ENCODE measurements at places on chromosomes 7 and 10.

DNA sequence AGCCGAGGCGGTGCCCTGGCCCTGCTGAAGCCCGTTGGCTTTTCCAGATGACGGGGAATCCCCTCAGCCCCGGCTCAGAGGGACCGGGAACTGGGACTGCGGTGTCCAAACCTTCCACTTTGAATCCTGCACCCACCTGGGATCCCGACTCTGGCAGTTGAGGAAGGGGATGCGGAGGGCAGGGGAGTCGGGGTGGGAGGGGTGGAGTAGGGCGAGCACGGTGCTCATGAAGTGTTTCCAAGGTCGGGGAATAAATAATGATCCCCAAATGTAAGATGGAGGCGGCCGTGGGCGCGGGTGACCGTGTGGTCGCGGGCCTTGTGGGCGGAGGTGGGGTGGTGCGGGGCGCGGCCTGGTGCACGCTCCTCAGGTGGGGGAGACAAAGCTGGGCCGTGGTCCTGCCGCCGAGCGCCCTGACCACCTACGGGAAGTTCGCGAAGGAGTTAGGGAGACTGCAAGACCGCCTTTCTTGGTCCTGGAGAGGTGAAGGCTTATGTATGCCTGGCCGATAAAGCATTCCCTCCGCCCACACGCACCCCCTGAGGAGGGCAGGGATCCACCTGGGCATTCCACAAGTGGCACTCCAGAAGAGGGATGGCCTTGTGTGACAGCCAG, 1.4 kb downstream of the MTURN start:
- DNase-seq = no peak

DNA sequence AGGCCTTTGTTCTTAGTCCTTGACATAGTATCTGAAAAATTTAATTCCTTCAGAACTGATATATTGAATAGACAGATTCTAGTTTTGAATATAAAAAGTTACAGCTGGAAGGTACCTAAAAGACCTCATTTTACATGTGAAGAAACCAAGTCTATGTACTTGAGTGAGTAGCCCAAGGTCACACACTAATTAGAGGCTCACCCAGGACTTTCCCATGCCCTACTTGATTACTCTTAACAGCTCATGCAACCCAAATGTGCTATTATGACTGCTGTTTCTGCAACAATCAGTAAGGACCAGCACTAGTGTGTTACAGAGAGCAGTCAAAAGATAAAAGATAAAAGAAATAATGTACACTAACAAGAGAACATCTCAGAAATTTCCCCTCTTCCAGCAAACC, 40.7 kb upstream of the BET1 start:
- DNase-seq = no peak

DNA sequence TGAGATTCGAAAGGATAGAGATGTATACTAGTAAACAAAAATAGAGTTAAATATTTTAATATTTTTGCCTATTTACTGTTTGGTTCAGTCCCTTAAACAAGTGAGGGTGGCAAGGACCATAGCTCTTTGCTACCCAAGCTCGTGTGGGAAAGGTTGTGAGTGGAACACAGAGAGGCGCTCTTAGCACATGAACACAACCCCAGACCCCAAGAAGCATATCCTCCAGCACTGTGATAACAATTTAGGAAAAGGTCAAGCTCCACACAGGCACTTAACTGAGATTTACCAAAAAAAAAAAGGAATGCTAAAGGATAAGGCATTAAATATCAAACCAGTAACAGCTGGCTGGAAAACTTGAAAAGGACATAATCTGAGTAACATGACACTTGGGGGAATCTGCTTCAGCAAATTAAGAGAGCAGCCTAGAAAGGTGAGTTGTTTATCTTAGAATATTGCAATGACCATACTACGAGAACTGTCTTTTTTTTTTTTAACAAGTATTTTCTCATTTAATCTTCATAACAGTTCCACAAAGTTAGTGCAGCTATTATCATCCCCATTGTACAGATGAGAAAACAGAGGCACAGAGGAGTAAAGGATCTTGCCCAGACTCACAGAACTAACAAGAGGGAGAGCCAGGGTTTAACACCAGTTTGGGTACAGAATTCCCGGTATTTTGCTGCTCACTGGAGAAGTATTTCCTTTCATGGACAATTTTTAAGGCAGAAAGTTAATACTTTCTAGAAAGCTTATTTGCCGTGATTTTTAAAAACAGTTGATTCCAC, 303.5 kb upstream of the AOAH start:
- DNase-seq = no peak

DNA sequence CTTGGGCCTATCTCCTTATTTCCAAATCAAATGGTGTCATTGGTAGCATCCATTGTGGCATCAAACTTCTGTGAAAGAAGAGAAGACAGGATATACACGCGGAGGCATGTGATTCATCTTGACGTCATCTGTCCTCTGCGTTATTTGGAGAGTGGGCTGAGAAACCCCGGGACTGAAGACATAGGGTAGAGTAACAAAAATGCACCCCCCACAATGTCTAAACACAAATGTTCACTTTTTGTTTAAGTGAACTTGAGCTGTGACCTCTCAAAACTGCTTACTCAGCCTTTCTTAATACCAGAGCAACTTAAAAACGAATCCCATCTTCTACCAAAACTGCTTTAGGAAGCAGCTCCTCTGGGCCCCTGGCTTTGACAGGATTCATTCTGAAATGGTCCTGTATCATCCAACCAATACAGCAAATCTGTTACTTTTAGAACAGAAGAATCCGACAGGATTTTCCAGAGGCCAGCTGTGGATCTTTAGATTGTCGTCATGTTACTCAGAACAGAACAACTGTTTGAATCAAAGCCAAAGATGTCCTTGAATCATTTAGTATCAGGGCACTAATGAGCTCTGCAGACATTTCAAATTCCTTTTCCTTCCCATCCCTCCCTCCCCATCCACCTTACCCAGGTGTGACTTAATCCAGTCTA, 438.1 kb downstream of the SUGCT start:
- DNase-seq = no peak

Data from stimulated activated CD8-positive, alpha-beta memory T cell treated with anti-CD3 and anti-CD28 coated beads, Interleukin-15, amount 100 ng/mL, for 48 hours (primary cell).